ENCODE measurements at places on chromosomes 5 and 9. TPM values are rescaled to one million over a fixed set of nuclear protein-coding genes. Genes with fewer than 3 reads are reported as not detected.

- DNase-seq = no peak
These were observed 42.2 kb upstream of the ALDOB start for GRCh38 chr9:101477736-101478135.

- DNase-seq = peak; percentile 95
These were observed 38.8 kb downstream of the MYO10 start for GRCh38 chr5:16897284-16897704.

DNA sequence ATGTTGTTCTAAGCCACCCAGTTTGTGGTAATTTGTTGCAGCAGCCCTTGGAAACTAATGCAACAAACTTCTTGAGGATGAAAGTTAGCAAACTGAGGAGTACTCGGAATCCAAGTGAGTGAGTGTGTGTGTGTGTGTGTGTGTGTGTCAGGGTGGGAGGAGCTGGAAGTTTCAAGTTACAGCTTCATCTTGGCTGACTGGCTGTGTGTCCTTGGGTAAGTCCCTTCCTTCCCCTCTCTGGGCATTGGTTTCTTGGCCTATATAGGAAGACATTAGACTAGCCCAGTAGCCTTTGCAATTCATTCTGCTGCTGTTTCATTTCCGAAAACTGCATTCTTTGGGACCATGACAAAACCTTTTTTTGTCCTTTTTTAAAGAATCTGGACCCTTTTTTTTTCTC, 157.2 kb downstream of the MELK start:
- no peak for DNase-seq

- DNase-seq = no peak
These were observed 178.7 kb downstream of the NDUFS4 start for GRCh38 chr5:53739111-53739510.

GRCh38 chr5:17403695-17404490, 94.1 kb upstream of the TAF11L2 start:
- no peak for DNase-seq

- no peak for DNase-seq
These were observed 1164.3 kb upstream of the DMAC1 start for GRCh38 chr9:8963885-8964284.

DNA sequence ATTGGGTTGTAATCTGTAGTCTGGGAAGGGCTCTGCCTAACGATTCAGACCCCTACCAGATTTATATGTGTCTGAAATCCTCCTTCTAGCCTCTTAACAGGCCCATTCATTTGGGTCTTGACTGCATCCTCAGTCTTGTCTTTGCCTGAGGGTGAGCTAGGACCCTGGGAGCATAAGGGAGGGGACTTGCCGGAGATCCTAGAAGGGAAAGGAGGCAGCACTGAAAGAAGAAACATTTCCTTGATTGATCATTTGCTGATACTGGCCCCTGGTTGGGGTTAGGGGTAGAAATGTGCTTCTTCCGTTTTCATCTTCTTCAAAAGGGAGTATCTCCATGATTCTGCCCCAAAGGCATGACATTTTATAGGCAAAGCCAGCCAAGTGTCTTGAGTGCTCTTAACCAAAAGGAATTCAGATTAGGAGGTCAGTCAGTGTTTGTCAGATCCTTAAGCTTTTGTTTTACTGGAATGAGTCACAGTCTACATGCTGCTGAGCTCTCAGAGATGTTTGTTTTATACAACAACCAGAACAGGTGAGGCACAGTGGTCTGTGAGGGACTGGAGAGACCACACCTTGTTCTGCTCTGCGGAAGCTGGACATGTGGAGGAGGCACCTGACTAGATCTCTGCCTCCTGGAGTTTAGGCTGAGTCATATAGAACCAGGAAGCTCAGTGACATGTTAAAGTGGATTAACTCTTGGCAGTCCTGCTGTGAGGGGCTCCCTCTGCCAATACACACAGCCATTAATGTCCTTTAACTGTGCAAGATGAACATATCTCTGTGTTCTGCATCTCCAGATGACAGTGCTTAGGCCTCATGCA, 37.7 kb downstream of the PCDHAC2 start:
- no peak for DNase-seq

DNA sequence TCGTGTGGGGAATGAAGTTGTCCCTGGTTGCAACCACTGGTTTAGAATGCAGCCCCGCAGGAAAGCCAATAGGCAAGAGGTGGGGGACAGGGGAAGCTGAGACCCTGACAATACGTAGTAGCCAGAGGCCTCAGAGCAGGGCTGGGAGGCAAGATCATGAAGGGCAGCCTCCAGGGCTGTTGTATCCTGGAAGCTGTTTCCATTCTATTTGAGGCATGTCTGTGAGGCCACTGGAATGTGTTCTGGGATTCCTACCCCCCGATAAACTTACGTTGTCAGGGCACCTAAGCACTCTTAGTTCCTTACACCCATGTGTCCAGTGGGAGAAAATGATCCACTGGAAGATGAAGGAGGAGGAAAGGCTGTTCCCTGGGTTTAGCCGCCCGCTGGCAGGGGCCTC, 177.3 kb downstream of the CFAP90 start:
- no peak for DNase-seq

GRCh38 chr5:96344678-96345577, 88.1 kb downstream of the PCSK1 start:
- DNase-seq = peak; percentile 84

DNA sequence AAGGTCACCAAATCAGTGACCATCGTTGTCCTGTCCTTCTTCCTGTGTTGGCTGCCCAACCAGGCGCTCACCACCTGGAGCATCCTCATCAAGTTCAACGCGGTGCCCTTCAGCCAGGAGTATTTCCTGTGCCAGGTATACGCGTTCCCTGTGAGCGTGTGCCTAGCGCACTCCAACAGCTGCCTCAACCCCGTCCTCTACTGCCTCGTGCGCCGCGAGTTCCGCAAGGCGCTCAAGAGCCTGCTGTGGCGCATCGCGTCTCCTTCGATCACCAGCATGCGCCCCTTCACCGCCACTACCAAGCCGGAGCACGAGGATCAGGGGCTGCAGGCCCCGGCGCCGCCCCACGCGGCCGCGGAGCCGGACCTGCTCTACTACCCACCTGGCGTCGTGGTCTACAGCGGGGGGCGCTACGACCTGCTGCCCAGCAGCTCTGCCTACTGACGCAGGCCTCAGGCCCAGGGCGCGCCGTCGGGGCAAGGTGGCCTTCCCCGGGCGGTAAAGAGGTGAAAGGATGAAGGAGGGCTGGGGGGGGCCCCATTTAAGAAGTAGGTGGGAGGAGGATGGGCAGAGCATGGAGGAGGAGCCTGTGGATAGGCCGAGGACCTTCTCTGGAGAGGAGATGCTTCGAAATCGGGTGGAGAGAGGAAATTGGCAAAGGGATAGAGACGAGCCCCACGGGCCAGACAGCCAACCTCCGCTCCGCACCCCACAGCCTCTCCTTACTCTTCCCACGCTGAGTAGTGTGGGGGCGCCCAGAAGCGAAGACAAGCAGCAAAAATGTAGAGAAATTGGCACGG, 1.7 kb downstream of the RXFP3 start:
- DNase-seq = no peak

DNA sequence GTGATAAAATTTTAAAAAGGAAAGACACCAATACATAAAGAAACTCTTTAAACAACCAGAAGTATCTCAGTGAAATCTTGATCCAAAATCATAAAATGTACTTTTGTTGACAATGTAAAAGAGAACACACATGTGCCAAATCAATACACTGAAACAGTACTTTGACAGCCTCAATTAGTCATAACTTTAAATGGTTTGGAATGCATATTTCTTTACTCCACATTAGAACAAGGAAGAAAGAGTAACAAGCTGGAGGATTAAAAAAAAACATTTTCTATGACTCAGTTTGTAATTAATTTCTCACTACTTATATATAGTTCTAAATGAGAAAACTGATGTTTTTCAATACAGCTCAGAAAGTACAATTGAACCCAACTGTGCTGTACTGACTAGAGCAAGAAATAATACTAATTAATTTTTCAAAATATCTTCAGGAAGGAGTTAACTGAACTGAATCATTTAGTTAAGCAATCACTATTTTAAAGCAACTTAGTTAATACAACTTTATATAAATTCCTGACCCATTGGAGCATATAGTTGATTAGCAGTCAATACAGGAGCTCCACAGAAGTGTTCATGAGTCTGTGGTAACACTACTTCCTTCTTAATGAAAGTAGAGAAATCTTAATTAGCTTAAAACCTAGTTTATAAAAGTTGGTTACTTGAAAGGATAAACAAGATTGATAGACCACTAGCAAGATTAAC, 101.0 kb downstream of the NR3C1 start:
- no peak for DNase-seq

DNA sequence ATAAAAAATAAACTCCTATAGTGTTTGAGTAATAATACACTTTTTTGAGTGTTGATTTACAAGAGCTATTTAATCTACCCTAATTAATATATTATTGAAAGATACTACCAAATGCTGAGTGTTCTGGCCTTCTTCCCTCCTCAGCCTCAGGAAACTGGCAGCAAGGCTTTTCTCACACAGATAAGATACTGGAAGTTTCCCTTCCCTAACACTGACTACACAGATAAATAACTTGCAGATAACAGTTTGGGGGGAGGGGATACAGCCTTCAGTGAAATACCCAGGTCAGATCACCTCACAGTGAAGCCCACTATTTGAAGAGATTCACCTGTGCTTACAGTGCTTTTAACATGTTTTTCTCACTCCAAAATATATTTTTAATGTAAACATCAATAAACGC, 1.6 kb upstream of the NIPSNAP3A start:
- DNase-seq = no peak

GRCh38 chr9:100601216-100601615, 23.3 kb downstream of the CAVIN4 start:
- peak; percentile 60 for DNase-seq

DNA sequence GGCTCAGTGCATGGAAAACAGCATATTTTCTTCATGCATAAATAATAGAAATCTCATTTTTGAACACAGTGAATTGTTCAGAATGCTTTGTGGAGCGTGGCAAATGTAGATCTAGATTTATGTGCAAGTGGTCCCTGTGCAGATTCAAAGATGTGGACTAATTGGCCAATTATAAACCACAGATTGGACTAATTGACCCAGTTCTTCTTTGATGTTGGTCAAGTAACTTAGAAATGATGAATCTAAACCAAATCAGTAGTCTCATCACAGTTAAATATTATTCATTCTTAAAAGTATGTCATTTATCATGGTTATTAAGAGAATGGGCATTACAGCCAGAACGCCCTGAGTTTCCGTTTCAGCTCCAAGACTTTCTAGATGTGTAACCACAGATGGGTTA, 11.7 kb upstream of the PDE4D start:
- no peak for DNase-seq

GRCh38 chr9:105150991-105151685, 93.3 kb upstream of the SLC44A1 start:
- peak; percentile 24 for DNase-seq

DNA sequence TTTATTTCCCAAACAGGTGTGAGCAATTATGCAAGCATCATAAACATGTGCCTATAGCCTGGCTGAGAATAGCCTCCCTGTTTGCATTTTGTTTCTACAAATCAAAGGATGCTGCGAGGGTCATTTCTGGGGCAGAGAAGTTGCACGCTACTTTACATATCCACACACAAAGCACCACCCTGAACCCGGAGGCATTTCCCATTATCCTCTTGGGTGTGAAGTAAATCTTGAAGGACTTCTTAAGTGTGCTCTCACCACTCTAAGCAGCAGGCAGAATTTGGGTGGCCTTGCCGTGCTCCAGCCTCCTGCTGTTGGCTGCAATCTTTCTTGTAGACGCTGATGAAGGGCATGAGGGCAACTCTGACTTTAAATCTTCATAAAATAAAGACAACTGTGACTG, 124.0 kb upstream of the TLE4 start:
- no peak for DNase-seq

The WWC1 gene
- 2.2 TPM for total RNA-seq

The OTULINL gene
- 19.6 TPM for total RNA-seq

The ADGRD2 gene
- total RNA-seq = not detected

The PCDHB5 gene
- total RNA-seq = 0.32 TPM

The BRD3 gene
- 3.5 TPM for total RNA-seq

The NDST1 gene
- 87.2 TPM for total RNA-seq

The BHMT2 gene
- 34.5 TPM for total RNA-seq

The BTNL9 gene
- total RNA-seq = not detected

The SLC34A3 gene
- under 0.01 TPM for total RNA-seq

Data from fibroblast of villous mesenchyme (primary cell).